ENCODE measurements at places on chromosomes 16 and 17.
A peak's percentile ranks its signal among the peaks of the same experiment; 100 is the strongest.

DNA sequence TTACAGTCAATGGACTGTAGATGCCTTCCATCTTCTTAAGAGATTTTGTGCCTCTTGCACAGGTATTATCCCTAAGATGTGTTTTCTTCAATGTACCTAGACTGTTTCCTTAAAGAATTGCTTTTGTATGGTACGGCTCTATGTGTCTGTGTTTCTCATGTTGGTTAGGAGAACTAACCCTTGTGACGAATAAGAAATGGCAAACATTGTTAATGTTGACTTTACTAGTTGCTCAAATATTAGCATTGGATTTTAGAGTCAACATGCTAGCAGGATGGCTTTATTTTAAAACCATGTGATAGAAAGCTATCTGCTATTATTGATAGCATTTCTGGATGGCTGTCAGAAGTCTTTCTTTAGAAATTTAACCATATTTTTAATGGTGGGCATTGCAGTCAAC, 34.5 kb downstream of the WWOX start:
- H3K27ac ChIP-seq: no peak overlapping the region
- no peaks in the 10 kb centered on the region for H3K27me3 ChIP-seq
- H3K36me3 ChIP-seq: peaks cover 21% of the 10 kb centered on the region
- no peak for DNase-seq
- H3K4me1 ChIP-seq: peaks cover 10% of the 10 kb centered on the region

DNA sequence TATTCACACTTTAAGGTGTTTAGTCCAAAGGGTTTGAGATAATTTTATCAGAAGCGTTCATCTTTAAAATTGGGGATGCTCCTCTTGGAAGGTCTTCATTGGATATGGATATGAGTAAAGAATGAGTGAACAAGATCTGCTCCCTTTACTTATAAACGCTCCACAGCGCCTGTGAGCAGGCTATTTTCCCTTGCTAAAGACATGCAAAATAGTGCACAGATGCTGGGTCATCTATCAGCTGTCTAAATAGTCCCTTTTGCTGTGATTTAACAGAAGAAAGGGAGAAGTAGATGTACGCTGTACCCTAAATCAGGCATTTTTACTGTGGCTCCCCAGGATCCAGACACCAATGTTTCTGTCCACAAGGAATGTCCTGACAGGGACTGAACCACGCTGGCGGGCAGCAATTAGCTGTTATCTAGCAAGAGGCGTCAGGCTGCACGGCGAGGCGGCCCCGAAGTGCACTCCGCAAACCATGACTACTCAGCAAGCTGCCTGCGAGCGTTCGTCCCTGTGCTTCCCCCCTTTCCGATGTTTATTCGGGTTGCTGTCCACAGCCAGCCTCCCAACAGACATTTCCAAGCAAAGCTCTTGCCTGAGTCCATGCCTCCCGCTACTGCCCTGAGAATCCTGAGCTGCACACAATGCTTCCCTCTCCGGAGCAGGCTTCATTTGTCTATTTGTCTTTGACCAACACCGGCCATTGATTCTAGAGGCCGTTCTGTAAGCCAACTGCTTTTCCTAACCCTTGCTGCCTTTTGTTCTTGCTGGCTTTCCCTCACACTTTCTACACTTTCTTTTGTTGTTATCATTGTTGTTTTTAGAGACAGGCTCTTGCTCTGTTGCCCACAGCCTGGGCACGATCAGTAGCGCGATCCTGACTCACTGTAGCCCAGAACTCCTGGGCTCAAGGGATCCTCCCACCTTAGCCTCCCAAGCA, 55.7 kb upstream of the CNEP1R1 start:
- no peak overlapping the region for H3K27ac ChIP-seq
- DNase-seq: no peak
- H3K4me1 ChIP-seq: no peaks in the 10 kb centered on the region

DNA sequence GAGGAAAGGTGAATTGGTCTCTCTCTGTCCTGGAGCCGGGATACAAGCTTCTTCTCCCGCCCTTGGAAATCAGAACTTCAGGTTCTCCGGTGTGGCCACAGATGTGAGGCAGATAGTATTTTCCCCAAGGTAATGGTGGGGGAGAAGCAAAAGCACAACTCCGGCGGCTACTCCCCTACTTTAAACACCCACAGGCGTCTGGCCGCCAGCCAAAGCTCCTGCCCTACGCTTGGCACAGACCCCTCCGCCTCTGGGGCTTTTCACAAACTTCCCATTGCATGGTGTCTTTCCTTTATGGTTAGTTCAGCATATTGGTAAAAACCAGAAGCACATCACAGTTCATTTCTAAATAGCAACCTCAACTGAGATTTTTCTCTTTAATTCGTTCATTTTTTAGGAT, 39.4 kb upstream of the B4GALNT2 start:
- no peak for DNase-seq
- no peaks in the 10 kb centered on the region for H3K4me1 ChIP-seq
- no peak overlapping the region for H3K4me3 ChIP-seq
- H3K27me3 ChIP-seq: peaks cover 3% of the 10 kb centered on the region
- H3K36me3 ChIP-seq: no peaks in the 10 kb centered on the region
- H3K27ac ChIP-seq: no peak overlapping the region

DNA sequence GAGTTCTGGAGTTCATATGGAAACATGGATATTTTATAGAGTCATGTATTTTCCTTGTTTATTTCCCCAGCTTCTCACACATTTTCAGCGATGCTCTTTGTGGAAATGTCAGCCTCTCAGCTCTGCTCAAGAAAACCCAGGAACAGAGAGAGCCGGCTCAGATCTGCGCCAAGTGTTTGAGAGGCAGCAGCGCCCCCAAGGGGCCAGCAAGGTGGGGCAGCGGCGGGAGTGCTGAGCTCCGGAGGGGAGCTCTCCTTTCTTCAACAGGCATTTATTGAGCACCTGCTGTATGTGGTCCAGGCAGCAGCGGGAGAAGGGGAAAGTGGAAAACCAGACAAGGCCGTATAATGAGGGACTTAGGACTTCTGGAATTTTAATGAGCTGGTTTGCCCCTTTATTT, 421.1 kb upstream of the C16orf82 start:
- peak; percentile 62 for DNase-seq
- H3K27ac ChIP-seq: no peak overlapping the region
- H3K4me1 ChIP-seq: peaks cover 8% of the 10 kb centered on the region
- peaks cover 5% of the 10 kb centered on the region for H3K27me3 ChIP-seq

Data from activated naive CD8-positive, alpha-beta T cell treated with anti-CD3 and anti-CD28 coated beads, Interleukin-2, amount 50 U/mL, for 24 hours (primary cell).